ENCODE measurements at places on chromosomes 13 and 19. TPM values are rescaled to one million over a fixed set of nuclear protein-coding genes. Genes with fewer than 3 reads are reported as not detected.

The MEX3D gene
- total RNA-seq, result 12.2 TPM

The PRDX2 gene
- total RNA-seq, result 267 TPM

The RXFP2 gene
- total RNA-seq, result not detected

The SIGLEC5 gene
- not detected for total RNA-seq

The MAN2B1 gene
- 95.5 TPM for total RNA-seq

The LMTK3 gene
- 3.7 TPM for total RNA-seq

The C19orf67 gene
- total RNA-seq, result not detected

The ZNF615 gene
- 8.6 TPM for total RNA-seq

The ZNF8 gene
- 4.7 TPM for total RNA-seq
